ENCODE measurements at places on chromosomes 2 and 18.

- DNase-seq = no peak
Measured at GRCh38 chr2:169464466-169464865, 14.8 kb upstream of the BBS5 start.

DNA sequence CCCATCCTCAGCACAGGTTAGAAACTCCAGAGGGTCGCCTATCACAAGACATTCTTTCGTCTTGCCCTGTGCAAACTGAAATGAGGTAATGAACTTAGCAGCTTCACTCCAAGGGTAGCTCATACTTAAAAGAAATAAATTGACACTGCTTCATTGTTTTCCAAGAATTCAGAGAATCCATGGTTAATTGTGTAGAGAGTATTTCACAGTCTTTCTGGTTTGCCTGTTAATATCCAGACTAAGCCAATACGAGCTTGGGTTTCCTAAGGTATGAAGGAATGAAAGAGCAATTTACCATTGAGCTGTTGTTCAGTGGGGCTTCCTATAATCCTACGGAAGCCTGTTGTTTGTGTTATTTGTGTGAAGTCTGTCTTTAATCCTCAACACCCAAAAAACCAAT lies 58.7 kb downstream of the FAM124B start:
- DNase-seq = no peak

DNA sequence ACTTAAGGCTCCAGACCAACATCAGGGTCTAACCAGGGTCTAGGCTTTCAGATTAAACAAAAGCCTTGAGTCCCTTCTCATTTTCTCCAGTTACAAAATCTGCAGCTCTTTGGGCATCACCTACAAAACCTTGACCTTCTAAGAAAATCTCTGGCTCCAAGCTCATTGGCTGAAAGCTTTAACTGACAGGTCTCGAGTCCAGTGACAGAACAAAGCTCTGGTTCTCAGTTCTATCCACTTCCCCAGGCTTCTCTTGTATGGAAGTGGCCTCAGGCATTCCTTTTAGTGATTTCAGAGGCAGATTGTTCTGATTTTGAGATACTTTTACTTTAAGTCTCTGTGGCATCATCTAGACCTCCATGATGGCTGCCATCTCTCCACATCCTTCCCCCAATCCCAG lies 11.3 kb downstream of the SIX2 start:
- no peak for DNase-seq

DNA sequence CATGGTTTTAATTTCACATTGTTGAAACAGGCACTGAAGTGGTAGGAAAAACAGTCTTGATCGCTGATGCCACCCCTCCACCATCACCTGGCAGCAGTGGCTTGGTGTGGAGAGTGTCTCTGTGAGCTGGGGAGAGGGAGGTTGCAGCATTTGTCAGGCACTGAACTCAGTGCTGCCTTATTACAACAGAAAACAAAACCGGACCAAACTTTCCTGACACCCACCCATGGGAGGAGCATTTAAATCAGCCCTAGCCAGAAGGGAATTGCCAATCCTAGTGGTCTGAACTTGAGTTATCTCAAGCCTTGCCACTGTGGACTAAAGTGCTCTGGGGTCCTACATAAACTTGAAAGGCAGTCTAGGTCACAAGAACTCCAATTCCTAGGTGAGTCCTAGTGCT lies 103.0 kb upstream of the LGALSL start:
- DNase-seq = no peak

DNA sequence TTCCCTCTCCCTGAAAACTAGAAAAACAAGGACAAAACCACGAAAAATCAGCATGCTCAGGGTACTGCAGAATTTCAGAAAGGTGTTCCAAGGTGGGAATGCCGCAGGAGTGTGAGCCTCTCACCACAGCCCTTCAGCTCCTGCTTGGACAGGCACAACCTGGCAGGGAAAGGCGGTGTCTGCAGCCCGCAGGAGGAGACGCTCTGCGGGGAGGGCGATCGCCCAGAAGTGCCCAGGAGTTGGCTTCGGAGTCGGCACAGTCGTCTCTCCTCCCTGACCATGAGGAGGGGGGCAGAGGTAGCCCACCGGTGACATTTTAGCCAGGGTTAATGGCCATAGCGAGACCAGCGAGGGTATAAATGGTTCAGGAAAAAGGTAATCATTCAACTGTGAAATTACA lies 57.2 kb downstream of the TMEM18 start:
- DNase-seq = no peak

DNA sequence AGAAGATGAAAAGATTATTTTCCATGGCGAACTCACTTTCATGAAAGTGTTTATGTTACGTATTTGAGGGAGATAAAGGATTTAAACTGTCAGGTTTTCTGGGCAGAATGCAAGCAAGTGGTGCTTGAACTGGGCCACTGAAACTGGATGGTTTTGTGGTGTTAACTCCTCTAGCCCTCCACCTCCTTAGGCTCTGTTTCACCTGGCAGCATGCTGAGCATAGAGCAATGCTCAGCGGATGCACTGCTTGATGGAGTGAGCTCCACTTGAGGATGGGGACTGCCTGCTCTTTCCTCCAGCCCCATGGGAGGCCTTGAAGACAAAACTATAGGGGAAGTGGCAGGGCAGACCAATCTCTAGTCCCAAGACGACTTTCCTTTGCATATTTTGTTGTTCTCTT lies 345.8 kb downstream of the TDRD15 start:
- DNase-seq = no peak

DNA sequence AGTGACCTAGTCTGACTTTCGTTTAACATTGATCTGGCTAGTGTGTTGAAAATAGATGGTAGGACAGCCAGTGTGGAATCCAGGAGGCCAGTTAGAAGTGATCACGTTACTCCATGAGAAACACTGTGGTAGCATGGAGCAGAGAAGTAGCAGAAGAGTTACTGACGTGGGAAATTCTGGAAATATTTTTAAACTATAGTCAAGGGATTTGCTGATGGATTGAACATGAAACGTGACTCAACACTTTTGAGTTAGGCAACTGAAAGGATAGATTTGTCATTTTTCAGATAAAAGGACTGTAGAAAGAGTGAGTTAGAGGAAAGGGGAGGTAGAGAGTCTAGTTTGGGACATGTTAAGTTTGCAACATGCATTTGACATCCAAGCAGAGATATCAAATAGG lies 130.4 kb downstream of the IRS1 start:
- peak; percentile 36 for DNase-seq

- DNase-seq = no peak
Measured at GRCh38 chr2:101014264-101014857, 12.3 kb downstream of the RPL31 start.
